ENCODE measurements at places on chromosomes 2 and 18.

- DNase-seq: no peak
Measured at GRCh38 chr2:53511549-53511948, 256.1 kb upstream of the CHAC2 start.

DNA sequence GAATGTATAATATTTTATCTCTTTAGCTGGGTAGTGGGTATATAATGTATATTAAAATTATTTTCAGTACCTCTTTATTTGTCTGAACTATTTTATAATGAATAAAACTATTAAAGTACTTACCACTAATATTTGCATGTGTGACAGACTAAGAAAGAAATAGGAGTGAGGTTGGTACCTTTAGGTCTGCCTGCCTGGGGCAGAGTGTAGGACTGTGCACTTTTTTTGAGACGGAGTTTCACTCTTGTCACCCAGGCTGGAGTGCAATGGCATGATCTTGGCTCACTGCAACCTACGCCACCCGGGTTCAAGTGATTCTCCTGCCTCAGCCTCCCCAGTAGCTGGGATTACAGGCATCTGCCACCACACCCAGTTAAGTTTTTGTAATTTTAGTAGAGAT lies 18.8 kb downstream of the NCOA1 start:
- no peak for DNase-seq

GRCh38 chr2:128069769-128070168 lies 21.2 kb upstream of the UGGT1 start:
- no peak for DNase-seq

- DNase-seq: no peak
Measured at GRCh38 chr2:235263205-235264120, 230.4 kb upstream of the AGAP1 start.
